ENCODE measurements at places on chromosomes 2 and 18.
A peak's percentile ranks its signal among the peaks of the same experiment; 100 is the strongest.

DNA sequence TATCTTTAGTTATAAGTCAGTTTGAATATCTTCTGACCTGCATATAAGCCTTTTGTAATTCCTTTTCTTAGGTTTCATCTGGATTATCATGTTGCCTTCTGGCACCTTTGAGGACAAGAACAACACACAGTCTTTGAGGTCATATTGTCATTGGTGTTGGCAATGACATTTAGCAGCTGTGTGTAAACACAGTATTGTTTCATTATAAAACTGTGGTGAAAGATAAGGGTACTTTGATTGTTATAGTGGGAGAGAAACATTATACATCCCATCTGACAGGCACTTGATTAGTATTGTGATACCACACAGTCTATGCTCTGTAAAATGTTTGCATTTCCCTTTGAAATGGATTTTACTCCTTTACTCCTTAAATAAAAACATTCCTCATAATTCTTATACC lies 313.5 kb downstream of the RPRM start:
- DNase-seq = no peak

DNA sequence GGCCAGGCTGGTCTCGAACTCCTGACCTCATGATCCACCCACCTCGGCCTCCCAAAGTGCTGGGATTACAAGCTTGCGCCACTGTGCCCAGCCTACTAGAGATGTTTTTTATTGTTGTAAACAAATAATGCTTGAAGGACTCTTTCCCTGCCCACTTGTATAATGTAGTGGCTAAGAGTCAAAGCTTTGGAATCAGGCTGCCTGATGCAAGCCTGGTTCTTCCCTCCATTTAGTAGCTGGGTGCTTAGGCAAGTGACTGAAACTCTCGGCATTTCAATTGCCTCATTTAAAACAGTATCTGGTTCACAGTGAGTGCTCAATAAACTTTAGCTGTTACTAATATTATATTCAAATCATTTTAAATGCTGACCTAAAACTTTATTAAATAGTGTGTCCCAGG lies 264.0 kb upstream of the FBXO11 start:
- no peak for DNase-seq

DNA sequence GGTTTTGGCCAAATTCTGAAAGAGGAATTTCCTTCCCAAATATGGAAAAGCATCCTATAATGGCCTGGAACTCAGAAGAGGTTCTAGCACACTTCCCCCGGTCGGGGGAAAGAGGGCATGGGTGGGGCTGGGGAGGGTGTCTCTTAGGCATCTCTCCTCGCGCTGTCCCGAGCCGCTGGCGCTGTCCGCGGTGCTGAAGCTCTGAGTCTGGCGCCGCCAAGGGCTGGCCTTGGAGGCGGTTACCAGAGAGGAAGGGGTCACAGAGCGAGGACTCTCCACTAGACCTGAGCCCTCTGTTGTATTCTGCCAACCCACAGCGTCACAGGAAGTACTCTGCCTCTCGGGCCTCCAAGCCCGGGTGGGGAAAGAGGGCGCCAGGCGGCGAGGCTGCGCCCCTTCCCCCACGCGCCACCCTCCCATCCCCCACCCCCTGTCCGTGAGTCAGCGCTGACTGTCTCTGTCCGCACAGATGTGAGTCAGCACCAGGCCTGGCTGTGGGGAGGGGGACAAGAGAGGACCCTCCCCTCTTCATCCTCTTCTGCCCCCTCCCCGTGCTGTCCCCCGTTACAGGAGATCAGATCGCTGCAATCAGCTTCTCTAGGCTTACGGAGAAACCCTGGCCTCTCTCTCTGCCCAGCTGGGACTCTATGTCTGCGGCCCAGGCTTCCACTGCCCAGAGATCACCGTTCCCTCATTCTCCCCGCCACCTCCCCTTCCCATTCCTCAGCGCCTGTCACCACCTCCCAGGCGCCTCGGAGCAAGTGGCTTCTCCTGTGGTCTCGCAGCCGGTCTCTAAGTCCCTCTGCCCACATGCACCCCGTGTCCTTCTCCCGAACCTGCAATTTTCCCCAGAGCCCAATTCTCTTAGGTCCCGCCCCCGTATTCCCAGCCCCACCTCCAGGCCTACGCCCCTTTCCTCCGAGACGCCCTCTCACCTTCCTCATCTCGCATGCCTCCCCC lies 779 bp downstream of the PTPRN start:
- peak; percentile 68 for DNase-seq

- no peak for DNase-seq
Observed at GRCh38 chr2:421406-421805, 133.5 kb upstream of the ALKAL2 start.

DNA sequence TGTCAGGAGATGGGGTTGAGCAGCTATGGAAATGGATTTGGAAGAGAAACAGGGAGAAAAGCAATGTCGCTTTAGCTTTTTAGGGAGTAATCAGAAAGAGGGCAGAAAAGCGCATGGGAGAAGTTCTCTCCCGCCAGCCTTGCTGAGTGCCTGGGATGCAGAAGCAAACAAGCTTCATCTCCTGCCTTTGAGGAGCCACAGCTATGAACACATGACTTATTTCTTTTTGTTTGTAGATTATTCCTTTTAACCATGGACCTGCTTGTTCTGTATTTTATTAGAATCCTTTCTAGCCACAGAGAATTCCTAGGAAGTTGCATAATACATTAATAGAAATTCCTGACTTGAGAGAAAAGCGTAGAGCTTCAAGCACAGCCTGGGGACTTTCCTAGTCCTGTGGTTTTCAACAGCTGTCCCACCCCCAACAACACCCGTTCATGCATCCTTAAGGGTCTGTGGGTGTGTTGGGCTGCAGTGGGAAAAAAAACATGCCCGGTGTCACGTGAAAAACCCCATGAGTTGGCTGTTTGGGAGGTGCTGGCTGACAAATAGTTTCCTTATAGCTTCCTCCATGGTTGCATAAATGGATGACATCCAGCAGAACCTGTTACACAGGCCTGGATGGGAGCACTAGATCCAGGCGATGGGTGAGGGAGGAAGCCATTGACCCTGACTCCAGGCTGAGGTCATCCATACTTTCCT lies 14.9 kb downstream of the SLC9A4 start:
- DNase-seq = peak; percentile 73

DNA sequence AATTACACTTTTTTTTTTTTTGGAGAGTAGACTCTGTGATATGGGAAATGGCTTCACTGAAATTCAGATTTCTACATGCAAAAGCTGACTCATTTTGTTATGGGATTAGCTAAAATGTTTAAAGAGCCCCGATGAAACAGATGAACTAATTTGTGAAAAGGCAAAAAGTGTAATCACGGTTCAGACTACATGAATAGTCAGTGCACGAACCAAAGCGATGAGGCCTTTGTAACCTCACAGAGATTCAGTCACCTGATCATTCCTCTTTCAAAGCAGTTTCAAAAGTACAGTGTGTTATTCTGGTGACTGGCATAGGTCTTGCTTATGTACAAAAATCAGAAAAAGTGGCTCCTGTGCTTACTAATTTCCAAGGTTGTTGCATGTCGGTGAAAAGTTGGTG lies 44.6 kb downstream of the TGIF1 start:
- no peak for DNase-seq

GRCh38 chr2:122747670-122748069 lies 992.2 kb downstream of the TSN start:
- DNase-seq = no peak

DNA sequence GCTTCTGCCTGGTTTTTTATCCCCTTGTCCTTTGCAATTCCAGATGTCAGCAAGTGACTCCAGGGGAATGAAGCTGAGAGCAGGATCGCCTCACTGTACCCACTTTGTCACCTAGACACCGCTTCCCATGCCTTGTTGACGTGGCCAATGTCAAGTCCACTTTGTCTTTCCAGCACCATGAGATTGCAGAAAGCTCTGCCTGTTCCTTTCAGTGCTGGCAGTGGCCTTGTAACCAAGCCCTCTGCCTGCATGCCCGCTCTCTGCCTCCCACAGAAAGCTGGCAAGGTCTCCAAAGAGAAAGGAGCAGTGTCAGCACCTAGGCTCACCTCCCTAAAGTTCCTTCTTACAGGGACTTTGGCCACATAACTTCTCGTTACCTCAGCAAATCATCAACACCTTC lies 282.2 kb upstream of the ST6GAL2 start:
- DNase-seq = no peak

- DNase-seq = no peak
Observed at GRCh38 chr2:186060744-186061440, 322.3 kb downstream of the FSIP2 start.

DNA sequence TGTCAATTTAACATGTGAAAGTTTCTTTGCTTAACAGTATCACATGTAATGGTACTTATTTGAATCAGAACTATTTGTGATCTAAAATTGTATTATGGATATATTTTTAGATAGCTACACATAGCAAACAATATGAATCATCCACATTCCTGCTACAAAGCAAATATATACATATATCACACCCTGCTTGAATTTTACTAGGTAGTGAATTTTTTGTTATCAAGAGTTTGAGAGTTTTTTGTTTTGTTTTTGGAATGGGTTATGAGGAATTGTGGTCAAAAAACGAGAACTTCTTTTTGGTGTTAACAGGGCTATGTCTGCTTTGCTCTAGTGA lies 635.7 kb downstream of the NRXN1 start:
- DNase-seq = no peak

DNA sequence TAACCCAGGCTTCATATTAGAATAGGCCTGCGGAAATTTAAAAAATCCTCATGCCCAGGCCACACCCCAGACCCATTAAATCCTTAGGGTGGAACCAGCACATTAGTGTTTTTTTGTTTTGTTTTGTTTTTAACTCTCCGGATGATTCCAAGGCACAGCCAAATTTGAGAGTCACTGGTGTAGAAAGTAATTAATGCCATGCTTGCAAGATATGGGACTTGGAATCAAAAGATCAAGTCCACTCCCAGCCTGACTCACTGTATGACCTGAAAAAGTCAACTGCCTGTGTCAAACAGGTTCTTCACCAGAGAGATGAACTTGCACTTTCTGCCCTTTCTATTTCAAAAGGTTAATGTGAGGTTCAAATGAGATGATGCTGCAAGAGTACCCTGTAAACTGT lies 310.3 kb upstream of the LYPD1 start:
- DNase-seq = no peak

- DNase-seq = no peak
Observed at GRCh38 chr2:69104261-69104660, 91.3 kb downstream of the ANTXR1 start.

DNA sequence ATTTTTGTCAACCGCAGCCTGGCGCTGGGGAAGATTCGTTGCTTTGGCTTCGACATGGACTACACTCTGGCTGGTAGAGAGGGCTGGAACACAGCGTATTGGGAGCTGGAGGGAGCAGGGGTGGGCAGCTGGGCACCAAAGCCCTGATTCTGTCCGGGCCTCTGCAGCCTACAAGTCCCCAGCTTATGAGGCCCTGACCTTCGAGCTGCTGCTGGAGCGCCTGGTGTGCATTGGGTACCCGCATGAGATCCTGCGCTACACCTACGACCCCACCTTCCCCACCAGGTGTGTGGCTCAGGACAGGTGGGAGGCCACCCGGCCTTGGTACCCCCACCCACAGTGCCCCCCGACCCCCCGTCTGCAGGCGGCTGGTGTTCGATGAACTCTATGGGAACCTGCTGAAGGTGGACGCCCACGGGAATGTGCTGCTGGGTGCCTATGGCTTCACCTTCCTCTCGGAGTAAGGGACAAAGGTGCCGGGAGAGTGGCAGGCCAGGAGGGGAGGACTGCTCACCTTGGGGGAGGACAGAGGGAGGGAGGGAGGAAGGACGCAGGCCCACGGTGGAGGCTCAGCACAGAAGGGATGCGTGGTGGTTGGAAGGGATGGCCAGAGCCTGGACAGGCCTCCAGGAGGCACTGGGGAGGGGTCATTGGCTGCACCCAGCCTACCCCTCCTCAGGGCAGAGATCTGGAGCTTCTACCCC lies 1.2 kb downstream of the NT5DC4 start:
- no peak for DNase-seq

DNA sequence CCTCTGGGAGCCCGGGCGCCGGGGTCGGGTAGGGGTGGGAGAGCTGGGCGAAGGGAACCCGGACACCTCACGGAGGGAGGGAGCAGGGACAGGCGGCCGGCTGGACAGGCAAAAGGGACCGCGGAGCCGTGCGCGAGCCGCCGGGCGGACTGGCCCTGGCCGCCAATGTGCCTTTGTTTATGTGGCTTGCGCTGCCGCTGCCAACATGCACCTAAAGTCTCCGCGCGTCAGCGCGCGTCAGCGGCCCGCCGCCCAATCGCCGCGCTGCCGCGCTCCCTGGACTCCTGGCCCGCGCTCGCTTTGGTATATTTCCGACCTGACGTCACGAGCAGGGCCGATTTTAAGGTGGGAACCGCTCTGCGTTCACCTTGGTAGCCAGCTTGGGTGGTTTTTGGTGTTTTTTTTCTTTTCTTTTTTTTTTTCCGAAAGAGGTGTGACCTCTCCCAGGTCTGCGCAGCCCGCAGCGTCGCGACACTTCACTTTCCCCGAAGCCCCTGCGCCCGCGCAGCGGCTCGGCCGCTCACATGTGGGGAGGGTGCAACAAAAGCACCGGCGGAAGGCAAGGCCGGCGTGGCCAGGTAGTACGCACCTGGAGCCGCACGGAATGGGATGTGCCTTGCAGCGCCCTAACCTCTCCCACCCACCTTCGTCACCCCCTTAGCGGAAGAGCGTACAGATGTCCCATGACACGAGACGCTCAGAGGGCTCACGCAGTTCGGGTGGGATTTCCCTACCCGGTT lies at the start of gene NR4A2:
TSS of gene NR4A2 (minus strand) at position 188 of the 740 bp plus-strand sequence. CDS start 2,535 bp downstream, outside the sequence.
- DNase-seq = peak; percentile 95

GRCh38 chr2:72895759-72896281 lies 8.6 kb downstream of the SPR start:
- DNase-seq = peak; percentile 81

DNA sequence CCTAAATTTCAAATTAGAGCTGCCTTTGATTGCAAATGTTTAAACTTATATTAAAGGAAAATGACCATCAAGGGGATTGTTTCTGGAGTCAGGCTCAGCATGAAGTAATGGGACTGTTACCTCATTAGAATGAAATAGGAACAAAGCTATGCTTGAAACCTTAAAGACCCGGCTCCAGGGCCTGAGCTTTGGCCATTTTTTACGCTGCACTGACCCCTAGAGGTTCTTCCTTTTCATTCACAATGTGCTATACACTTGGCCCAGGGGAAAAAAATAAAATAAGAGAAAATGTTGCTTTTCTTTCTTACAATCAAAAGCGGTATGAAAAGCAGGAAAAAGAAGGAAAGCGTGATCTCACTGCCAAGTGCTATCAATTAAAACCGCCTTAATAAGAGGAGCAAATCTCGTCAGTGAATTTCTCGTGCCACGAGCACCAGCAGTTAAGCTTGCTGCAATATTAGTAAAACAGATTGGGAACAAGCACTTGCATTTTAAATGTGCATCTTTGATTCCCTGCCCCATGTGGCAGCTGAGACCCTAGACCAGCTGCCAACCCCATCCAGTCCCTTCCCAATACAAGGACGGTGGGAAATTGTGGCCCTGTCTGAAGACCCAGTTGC lies 96.6 kb downstream of the MBD2 start:
- DNase-seq = peak; percentile 31

DNA sequence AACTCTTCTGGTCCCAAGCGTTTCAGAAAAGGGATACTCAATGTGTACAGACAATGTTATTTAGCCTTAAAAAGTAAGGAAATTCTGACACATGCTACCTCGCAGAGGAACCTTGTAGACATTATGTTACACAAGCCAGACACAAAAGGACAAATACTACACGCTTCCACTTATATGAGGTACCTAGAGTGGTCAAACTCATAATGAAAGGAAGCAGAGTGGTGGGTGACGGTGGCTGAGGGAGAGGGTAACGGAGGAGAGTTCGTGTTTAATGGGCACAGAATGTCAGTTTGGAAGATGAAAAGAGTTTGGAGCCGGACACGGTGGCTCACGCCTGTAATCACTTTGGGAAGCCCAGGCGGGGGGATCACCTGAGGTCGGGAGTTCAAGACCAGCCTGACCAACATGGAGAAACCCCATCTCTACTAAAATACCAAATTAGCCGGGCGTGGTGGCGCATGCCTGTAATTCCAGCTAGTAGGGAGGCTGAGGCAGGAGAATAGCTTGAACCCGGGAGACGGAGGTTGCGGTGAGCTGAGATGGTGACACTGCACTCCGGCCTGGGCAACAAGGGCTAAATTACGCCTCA lies 1.4 kb downstream of the MCM6 start:
- DNase-seq = no peak
